GM12878 (cell line): ENCODE measurements at places on chromosomes 7 and 10. TPM values are rescaled to one million over a fixed set of nuclear protein-coding genes. Genes with fewer than 3 reads are reported as not detected.
A peak's percentile ranks its signal among the peaks of the same experiment; 100 is the strongest.

DNA sequence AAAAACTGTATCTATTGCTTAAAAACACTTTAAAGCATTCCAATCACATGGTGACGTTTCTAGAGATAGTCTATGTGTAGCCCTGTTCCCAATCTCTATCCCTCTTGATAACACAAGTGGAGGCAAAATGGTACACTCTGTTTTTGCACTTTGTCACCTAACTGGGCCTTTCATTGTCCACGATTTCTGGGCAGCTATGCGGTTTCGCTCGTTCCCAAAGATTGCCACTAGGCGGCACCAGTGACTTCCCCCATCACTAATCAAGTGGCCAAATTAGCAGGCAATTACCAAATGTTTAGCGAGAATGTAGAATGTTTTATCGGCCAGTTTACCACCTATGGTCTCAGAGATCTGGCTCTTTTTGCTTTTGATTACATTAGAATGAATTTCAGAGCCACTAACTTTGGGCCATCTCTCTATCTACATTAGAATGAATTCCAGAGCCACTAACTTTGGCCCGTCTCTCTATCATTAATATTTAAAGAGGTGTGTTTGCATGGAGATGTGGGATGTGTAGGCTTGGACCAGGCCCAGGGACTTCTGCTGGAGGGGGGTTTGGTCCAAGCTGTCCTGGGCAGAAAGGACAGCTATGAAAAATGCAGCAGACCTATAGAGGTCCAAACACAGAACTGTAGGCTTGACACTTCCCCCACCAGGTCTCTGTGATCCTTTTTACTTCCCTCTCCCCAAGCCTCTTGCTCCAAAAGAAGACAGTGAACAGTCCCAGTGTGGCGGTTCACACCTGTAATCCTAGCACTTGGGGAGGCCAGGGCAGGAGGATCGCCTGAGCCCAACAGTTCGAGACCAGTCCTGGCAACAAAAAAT, 90.1 kb downstream of the EPC1 start:
- DNase-seq: peak; percentile 46

The FZD1 gene
- 0.56 TPM in 2 replicates for total RNA-seq

The TNS3 gene
- total RNA-seq: 1.8 and 2.7 TPM in 2 replicates

The PON1 gene
- total RNA-seq: 0.26 and 0.40 TPM in 2 replicates

DNA sequence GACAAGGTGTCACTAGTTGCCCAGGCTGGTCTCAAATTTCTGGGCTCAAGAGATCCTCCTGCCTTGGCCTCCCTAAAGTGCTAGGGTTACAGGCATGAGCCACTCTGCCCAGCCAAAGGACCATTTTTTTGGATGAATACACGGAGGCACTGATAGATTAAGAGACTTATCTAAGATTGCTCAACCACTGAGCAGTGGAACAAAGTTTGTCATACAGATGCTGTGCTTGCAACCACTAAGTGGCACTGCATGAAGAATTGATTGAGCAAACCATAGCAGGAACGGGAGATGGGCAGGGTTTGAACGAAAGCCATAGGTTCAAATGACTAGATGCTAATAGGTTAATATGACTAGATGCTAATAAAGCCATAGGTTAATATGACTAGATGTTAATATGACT, 61.1 kb downstream of the EBLN1 start:
- no peak for DNase-seq

GRCh38 chr10:6300106-6300783, 97.5 kb downstream of the PFKFB3 start:
- DNase-seq: peak; percentile 97

The CRHR2 gene
- total RNA-seq: not detected in 2 replicates

The ADAM22 gene
- total RNA-seq: 13.3 and 14.3 TPM in 2 replicates

- DNase-seq: no peak
Observed at GRCh38 chr10:12535656-12536055, 186.3 kb downstream of the CAMK1D start.

GRCh38 chr7:37104822-37105518, 343.7 kb downstream of the ELMO1 start:
- DNase-seq: no peak

The TAS2R41 gene
- not detected in 2 replicates for total RNA-seq

GRCh38 chr10:27153329-27153728, 855 bp downstream of the YME1L1 start:
- no peak for DNase-seq

DNA sequence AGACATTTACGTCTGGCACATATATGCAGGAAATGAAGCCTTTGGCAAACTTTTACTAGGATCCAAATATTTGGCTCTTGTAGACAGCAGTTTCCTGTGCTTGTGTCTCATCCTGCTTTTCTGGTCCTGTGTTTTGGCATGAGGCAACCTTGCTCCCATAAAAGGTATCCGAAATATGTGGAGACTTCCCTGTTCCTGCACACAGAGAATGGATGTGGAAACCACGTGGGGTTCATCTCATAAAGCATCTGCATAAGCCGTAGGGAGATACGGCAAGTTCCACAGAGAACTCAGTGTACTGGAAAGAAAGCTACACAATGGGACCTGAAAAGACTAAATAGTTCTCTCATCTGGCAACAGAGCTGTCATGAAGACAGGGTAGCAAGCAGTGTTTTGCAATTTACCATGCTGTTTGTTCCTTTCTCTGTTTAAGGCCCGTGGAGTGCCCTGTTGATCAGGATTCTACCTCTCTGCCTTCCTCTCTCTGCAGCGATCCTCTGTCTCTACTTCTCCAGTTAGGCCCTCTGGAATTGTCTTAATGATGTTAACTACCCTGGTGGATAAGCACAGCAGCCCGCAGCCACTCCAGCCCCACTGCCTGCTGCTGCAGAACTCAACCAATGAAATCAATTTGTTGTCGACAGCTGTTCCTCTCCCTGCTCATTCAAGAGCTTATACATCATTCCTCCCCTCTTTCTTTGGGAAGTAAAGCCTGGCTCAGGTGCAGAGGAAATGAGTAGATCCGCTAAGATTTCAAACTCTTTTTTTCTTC, 293.6 kb downstream of the CSTF2T start:
- no peak for DNase-seq

- DNase-seq: no peak
Observed at GRCh38 chr7:116229366-116229765, 19.0 kb downstream of the TES start.

The GPR26 gene
- total RNA-seq: 0.03 TPM in 1 of 2 replicates, not detected in the other

GRCh38 chr10:77070346-77070745, 567.3 kb downstream of the KCNMA1 start:
- no peak for DNase-seq

The ABCC2 gene
- total RNA-seq: 0.24 and 0.64 TPM in 2 replicates

The PRRT4 gene
- total RNA-seq: not detected in 2 replicates

The MGMT gene
- total RNA-seq: 16.5 and 16.9 TPM in 2 replicates

- DNase-seq: no peak
Observed at GRCh38 chr10:69684020-69684980, 54.3 kb downstream of the FAM241B start.

The HMX3 gene
- total RNA-seq: 54.6 and 60.5 TPM in 2 replicates

GRCh38 chr10:69480068-69480412, 28.8 kb downstream of the TSPAN15 start:
- no peak for DNase-seq

GRCh38 chr10:24432478-24433416, 223.8 kb downstream of the KIAA1217 start:
- no peak for DNase-seq

- no peak for DNase-seq
Observed at GRCh38 chr10:79445977-79446757, 743 bp upstream of the ZCCHC24 start.

DNA sequence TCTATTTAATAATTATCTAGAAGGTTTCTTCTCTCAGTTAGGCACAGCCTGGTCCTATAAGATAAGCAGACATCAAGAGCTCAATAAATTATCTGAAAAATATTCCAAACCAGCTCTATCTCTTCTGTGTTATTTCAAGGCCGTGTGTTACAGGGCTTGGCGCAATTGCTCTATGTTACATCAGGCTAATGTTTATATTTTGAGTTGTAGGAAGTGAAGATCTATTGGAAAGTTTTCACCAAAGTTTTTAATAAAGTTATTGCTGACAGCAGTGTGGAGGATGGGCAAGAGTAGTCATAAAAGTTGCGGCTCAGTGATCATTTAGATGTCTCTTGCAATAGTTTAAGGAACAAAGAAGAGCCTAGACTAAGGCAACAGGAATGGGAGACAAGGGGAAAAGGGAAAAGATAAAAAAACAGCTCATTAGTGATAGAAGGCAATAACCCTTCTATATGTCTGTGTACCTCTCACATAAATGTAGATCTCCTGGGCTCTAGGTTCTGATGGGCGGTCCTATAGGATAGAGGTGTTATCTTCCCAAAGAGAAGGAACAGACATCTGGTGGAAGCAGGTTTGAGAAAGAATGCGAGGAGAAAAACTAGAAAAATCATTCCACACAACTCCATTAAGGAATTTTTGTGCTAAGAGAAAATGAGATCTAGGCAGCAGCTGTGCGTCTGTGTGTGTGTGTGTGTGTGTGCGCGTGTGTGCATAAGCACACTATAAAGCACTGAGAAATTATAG, 5.9 kb upstream of the ANKRD7 start:
- no peak for DNase-seq

- no peak for DNase-seq
Observed at GRCh38 chr7:157408258-157409101, 71.7 kb downstream of the DNAJB6 start.

The IKZF1 gene
- total RNA-seq: 125 and 131 TPM in 2 replicates

DNA sequence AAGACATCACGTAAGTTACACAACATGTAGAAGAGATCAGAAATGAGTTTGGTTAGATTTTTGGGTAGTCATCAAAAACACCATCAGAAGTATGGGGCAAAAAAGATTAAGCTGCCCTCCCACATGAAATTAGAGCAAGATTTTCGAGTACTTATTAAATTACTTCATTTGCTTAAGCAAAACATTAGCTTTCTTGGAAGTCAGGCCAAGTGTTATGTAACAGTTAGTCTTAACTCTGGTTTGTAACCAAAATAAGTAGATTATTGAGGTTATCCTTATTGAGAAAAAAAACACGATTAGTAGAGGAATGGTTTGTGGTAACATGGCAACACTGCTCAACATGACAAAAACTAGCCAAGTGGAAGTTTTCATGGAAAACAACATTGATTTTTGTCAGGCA, 37.9 kb downstream of the HBP1 start:
- DNase-seq: no peak

- no peak for DNase-seq
Observed at GRCh38 chr10:77332256-77332655, 305.4 kb downstream of the KCNMA1 start.

- DNase-seq: no peak
Observed at GRCh38 chr10:109166935-109167334, 756.4 kb downstream of the XPNPEP1 start.

The UCMA gene
- total RNA-seq: not detected in 2 replicates

The CEP55 gene
- total RNA-seq: 37.5 and 38.7 TPM in 2 replicates

GRCh38 chr10:110681023-110681681, 37.0 kb downstream of the RBM20 start:
- DNase-seq: no peak

- DNase-seq: no peak
Observed at GRCh38 chr7:35037211-35037525, at the start of gene DPY19L1. DPY19L1 (minus strand) TSS chr7:35037485; CDS start chr7:35037394, 91 bp downstream.

The MRPL43 gene
- total RNA-seq: 58.6 and 65.5 TPM in 2 replicates

DNA sequence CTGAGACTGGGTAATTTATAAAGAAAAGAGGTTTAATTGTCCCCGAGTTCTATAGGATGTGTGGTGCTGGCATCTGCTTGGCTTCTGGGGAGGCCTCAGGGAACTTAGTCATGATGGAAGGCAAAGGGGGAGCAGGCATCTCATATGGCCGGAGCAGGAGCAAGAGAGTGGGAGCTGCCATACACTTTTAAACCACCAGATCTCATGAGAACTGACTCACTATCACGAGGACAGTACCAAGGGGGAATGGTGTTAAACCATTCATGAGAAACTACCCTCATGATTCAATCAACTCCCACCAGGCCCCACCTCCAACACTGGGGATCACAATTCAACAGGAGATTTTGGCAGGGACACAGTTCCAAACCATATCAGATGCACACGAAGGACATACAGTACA, 199.9 kb upstream of the DPP6 start:
- no peak for DNase-seq

DNA sequence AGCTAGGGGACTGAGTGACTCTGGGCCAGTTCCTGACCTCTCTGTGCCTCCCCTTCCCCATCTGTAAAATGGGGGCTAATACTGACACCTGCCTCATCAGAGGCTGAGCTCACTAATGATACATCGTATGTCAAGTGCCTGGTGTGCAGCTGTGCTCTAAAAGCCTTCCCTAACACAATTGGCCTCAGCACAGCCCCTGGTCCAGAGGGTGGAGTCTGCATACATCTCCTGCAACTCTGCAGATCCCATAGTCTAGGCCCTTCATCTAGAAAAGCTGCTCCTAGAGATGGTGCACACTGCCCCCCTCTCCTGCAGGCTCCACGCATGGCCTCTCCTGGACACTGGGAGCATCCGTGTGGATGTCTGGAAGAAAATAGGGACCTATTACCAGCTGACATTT, 255.0 kb downstream of the RPS24 start:
- DNase-seq: no peak

DNA sequence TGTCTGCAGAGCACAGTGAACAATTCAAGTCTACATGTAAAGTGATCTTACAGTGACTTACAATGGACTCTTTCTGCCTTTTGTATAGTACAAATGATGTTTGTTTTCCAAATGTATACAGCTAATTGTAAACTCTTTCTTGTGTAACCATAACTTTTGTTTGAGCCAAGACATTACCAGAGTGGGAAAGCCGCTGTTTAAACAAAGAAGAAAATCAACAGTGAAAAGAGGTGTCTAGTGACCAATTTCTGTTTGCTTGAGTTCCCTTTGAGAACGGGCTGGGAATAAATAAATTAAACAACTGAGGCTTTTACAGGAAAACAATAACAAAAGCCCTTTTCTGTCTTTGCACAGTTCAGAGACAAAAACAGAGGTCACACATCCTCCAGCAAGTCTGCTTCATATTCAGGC, 1163.4 kb downstream of the CNTNAP2 start:
- no peak for DNase-seq

The DGKB gene
- not detected in 2 replicates for total RNA-seq

DNA sequence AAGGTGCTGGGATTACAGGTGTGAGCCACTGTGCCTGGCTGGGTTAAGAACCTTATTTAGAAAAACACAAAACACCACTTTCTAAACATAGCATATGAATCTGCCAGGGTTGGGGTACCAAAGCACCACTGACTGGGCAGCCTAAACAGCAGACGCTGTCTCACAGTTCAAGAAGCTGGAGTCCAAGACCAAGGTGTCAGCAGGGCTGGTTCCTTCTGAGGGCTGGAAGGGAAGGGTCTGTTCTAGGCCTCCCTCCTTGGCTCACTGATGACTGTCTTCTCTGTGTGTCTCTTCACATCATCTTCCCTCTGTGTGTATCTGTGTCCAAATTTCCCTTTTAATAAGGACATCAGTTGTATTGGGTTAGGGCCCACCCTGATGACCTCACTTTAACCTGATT, 49.6 kb downstream of the HIPK2 start:
- no peak for DNase-seq
